Stimulated activated CD8-positive, alpha-beta memory T cell treated with anti-CD3 and anti-CD28 coated beads, Interleukin-4, amount 100 ng/mL, for 1 hour (primary cell): ENCODE measurements at places on chromosomes 4 and X.

GRCh38 chrX:13059637-13060499, 15.4 kb upstream of the FAM9C start:
- DNase-seq, result no peak

DNA sequence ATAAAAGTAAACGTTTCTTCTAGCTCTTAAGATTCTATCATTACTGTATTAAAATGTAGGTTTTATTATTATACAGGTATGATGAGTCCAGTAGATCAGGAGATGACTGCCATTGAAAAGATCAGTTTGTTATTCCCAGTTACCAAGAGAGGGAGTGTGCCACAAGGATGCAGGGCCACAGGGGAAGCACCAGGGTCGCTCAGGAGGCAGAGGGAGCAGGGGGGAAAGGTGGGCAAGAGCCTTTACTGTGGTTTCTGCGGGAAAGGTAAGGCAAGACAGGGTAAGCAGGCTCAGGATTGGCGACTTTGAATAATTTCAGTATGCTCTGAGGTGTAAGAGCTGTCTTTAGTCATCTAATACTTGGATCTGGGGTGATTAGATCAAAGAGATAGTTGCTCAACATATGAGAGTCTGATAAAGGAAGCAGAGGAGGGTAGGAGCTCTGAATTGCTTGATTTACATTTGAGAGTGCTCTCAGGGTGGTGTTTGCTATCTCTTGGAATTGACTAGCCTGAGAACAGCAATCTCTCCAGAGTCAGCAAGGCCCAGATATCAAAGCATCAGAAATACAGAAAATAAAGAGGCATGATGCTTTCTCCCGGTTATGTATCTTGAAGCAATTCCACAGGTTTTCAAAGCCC, 86.0 kb downstream of the NDST3 start:
- no peak for DNase-seq

- no peak for DNase-seq
Observed at GRCh38 chrX:9865804-9866472, 79.7 kb downstream of the SHROOM2 start.

- DNase-seq, result no peak
Observed at GRCh38 chr4:74365761-74366160, 816 bp downstream of the EREG start.

GRCh38 chr4:16450031-16450430, 223.8 kb upstream of the TAPT1 start:
- DNase-seq, result no peak

- no peak for DNase-seq
Observed at GRCh38 chr4:18192901-18193300, 171.3 kb upstream of the LCORL start.

DNA sequence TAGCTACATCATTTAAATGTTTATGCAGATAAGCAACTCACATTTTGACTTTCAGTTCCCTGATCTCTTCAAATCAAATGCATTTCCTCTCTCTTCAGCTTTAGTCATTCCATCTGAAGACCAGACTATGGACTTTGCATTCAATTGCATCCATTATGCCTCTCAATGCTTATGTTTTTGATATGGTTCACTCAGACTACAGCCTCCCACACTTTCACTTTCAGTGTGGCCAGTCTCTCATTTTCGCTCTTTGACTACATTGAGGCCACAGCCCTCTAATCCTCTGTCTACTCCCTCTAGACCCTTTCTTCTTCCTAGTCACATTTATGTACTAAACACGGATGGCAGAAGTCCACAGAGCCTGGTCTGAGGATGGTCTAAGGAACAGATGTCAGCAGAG, 24.5 kb upstream of the VEGFC start:
- DNase-seq, result no peak

DNA sequence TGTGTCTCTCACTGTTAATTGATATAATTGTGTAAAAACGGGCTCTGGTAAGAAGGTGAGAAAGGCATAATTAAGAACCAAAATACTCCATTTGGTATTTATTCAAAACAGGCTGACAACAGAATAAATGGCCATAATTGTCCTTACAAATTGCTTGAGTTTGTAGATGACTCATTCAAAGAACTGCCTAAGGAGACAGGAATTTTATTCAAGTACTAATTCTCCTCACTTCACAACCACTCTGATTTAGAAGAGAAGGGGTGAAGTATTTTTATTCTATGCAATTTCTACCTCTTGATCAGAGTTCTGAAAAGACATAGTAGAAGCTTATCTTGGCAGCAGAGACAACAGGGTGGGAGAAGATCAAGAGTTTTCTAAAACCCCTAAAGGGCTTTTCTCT, 43.1 kb downstream of the ATP11C start:
- no peak for DNase-seq

DNA sequence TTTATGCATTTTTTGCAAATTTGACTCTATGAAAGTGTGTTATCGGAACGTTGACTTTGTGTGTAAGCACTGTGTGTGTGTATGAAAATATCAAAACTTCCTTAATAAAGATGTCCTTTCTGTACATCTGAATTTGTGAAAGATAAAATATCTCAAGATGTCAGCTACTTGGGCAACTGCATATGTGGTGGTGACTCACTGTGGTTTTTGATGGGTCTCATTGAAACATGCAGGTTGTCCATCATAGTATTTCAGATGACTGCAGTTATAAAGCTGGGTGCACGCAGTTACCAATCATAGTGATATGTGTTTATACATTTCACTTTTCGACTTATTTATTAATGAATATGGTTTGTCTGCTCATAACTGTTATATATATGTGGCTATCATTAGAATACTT, 19.7 kb upstream of the BBS12 start:
- DNase-seq, result no peak

GRCh38 chr4:22072726-22073125, 124.2 kb upstream of the KCNIP4 start:
- no peak for DNase-seq

- no peak for DNase-seq
Observed at GRCh38 chr4:76375703-76376102, 45.2 kb downstream of the CCDC158 start.

GRCh38 chrX:5958523-5958922, 270.1 kb downstream of the NLGN4X start:
- no peak for DNase-seq

DNA sequence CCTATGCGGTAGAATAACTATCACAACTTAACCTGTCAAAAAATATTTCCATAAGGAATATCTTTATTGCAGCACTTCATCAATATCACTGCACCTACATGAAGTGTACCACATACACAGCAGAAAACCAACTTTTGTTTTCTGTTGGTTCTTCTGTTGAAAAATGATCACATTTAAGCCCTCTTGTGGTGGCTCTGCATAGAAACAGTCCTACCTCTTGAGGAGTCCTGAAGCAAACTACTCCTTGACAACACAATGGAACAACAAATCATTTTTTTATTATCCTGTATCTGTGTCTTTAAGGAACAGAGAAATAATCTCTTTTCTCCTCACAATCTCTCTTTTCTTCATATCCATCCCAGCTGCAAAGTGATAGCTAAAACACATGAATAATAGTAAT, 39.8 kb upstream of the ATOH1 start:
- no peak for DNase-seq

- DNase-seq, result no peak
Observed at GRCh38 chrX:24301060-24301459, 12.8 kb downstream of the SUPT20HL2 start.

- no peak for DNase-seq
Observed at GRCh38 chr4:2662598-2662997, 93.5 kb downstream of the TNIP2 start.

GRCh38 chrX:40145001-40145922, 47.5 kb upstream of the BCOR start:
- DNase-seq, result no peak

- no peak for DNase-seq
Observed at GRCh38 chr4:25943312-25943711, 29.3 kb downstream of the SMIM20 start.

- DNase-seq, result no peak
Observed at GRCh38 chr4:177131736-177132135, 177.9 kb upstream of the NEIL3 start.

DNA sequence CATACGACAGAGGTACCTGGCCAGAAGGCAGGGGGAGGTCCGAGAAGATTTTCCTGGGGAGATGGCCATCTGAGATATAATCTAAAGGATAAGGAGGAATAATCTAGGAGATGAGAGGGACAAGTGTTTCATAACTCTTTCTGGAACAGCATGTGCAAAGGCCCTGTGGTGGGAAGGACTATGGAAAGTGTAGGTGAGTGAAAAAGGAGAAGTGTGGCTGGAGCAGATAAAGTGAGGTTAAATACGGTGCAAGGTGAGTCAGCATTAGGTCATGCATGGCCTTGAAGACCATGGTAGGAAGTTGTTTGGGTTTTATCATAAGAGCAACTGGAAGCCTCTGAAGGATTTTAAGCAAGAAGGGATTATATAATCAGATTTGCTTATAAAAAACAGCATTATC, 34.6 kb upstream of the MTM1 start:
- DNase-seq, result no peak

GRCh38 chr4:102116121-102116520, 229.2 kb downstream of the SLC39A8 start:
- no peak for DNase-seq

- DNase-seq, result no peak
Observed at GRCh38 chr4:185276036-185276435, 66.6 kb downstream of the SNX25 start.

DNA sequence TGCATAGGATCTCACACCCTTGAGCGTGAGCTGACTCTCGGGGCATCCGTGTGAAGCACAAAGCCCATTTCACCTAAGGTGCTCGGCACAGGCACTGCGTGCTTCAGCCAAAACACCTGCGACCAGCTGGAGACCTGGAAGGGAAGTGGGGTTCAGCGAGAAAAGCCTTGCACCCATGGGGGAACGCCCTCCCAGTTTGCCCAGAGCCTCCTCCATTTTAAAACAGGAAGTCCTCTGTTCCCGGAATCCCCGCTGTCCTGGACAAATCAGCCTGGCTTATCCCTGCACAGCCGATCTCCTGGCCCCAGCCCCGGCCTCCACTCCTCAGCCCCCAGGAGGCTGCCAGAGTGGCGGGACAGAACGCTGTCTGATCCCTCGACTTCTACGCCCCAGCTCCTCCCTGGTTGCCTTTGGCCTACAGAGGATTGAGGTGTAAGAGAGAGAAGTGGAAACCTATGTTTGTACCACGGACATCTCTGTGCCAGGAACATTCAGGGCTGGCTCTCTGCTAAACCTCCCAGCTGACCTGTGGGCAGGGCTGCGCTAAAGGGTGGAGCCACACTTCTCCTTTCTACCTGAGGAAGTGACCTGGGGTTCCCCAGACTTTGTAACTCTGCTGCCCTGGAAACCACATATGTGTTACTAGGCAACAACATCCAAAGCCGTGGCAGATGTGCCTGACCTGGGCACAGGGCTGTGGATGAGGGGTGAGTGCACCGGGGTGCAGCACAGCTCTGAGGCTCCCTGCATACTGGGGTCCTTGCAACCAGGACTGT, 3.8 kb upstream of the C4orf50 start:
- DNase-seq, result no peak

- DNase-seq, result no peak
Observed at GRCh38 chrX:39525758-39526157, 572.0 kb downstream of the BCOR start.

DNA sequence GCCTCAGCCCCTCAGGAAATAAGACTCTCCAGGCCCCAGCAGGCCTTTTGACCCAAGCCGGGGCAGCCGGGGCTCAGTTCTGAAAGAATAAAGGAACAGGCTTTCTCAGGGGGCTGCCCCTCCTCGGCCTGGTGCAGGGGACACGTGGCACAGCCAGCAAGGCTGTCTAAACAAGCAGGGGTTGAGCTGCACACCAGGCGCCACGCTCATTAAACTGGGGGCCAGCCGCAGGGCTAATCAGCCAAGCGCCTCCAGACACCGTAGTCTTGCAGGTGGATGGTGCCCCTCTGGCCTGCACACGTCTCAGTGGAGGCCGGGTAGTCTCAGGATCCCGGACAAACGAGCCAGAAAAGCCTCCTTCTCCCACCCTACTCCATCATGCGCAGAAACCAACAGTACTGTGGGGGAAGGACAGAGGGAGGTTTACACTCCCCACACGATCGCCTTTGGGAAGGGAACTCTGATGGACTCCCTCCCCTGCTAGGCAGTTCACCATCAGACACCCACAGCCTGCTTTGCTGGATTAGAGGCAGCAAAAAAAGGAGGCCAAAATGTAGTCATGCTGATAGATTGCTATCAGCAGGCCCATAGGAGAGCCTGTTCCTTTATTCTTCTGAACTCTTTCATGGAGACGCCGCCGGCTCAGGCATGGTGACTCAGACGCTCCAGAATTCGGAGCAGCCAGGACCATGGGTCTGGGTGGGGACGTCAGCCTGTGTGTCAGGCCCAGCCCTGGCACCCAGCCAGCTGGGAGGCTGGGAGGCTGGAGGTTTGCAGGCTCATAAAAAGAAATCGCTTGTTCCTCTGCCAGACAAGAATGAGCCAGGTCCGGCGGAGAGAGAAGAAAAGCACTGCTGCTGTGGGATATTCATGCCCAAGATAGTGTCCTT, 342.4 kb downstream of the BCOR start:
- DNase-seq, result no peak

DNA sequence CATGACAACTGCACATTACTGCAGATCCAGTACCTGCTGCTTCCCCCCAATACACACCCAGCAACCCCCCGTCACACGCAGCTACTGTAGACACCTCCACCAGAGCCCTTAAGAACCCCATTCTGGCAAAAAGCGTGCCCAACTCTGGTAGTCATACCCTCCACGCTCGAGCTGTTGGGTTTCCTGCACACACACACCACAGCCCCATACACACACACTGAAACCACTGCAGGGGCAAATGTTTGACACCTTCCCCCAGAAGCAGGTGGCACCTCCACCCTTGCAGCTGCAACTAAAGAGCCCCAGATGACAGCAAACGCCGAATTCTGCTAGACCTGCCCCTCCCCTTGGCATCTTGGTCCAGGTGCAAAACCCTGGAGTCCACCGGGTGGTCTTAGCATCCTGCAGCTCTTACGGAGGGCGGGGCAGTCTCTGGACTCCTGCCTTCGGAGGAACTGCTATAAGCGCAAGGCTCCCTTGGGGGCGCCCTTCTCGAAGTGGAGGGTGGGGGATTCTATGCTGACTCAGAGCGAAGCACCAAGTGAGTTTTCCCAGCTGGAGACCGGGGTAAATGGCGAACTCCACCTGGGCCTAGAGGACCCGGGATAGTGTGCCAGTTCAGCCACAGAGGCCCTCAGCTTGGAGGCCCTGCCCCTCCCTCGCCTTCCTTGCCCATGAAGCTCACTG, 1.5 kb downstream of the FRMPD3 start:
- no peak for DNase-seq

GRCh38 chrX:150148749-150149672, 210.7 kb upstream of the EOLA2 start:
- no peak for DNase-seq

GRCh38 chr4:6926081-6926480, 16.5 kb downstream of the TBC1D14 start:
- no peak for DNase-seq

- DNase-seq, result no peak
Observed at GRCh38 chr4:87622303-87622702, 14.0 kb downstream of the DSPP start.

GRCh38 chrX:29852767-29853166, 362.6 kb upstream of the MAGEB2 start:
- DNase-seq, result no peak

- DNase-seq, result no peak
Observed at GRCh38 chr4:181613200-181613599, 630.0 kb upstream of the TENM3 start.

- no peak for DNase-seq
Observed at GRCh38 chr4:6337331-6337935, 67.8 kb downstream of the WFS1 start.
